ENCODE measurements at places on chromosomes 3 and 15.

DNA sequence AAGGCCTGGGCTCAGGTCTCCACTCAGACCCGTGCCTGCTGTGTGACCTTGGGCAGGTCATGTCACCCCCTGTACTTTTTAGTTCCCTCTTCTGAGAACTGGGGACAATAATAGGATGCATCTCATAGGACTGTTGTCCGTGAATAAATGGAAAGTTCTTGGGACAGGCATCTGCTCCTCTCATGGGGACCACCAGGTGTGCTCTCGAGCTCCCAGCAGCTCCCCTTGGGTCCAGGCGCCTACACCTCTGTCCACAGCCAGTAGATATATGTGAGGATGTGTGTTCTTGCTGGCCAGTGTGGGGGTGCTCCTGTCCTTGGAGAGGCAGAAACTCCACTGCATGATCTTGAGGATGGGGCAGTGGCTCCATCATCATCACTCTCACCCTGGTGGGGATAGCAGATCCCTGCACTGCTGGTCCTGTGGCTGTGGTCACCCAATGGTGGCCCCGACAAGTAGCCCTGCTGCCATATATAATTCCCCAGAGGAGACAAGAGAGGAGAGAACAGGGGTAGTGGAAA is 257.6 kb upstream of the TLE3 start:
- DNase-seq: no peak

GRCh38 chr15:56532721-56533460 is 68.0 kb upstream of the MNS1 start:
- peak; percentile 48 for DNase-seq

- DNase-seq: no peak
These were observed 68.2 kb downstream of the IQGAP1 start for GRCh38 chr15:90456236-90456635.

DNA sequence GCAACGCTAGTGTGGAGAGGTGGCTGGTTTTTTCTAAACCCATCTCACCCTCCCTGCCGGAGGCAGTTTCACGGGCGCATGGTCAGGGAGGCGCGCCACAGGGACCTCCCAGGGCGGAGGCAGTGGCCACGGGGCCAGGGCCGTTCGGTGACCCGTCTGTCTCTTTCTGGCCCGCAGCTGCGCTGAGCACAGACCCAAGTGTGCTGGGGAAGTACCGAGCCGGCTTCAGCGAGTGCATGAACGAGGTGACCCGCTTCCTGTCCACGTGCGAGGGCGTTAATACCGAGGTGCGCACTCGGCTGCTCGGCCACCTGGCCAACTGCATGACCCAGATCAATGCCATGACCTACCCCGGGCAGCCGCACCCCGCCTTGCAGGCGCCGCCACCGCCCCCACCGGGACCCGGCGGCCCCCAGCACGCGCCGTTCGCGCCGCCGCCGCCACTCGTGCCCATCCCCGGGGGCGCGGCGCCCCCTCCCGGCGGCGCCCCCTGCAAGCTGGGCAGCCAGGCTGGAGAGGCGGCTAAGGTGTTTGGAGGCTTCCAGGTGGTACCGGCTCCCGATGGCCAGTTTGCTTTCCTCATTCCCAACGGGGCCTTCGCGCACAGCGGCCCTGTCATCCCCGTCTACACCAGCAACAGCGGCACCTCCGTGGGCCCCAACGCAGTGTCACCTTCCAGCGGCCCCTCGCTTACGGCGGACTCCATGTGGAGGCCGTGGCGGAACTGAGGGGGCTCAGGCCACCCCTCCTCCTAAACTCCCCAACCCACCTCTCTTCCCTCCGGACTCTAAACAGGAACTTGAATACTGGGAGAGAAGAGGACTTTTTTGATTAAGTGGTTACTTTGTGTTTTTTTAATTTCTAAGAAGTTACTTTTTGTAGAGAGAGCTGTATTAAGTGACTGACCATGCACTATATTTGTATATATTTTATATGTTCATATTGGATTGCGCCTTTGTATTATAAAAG is 1.8 kb downstream of the HES1 start:
- peak; percentile 71 for DNase-seq

GRCh38 chr3:365268-365667 is 168.7 kb downstream of the CHL1 start:
- DNase-seq: no peak

DNA sequence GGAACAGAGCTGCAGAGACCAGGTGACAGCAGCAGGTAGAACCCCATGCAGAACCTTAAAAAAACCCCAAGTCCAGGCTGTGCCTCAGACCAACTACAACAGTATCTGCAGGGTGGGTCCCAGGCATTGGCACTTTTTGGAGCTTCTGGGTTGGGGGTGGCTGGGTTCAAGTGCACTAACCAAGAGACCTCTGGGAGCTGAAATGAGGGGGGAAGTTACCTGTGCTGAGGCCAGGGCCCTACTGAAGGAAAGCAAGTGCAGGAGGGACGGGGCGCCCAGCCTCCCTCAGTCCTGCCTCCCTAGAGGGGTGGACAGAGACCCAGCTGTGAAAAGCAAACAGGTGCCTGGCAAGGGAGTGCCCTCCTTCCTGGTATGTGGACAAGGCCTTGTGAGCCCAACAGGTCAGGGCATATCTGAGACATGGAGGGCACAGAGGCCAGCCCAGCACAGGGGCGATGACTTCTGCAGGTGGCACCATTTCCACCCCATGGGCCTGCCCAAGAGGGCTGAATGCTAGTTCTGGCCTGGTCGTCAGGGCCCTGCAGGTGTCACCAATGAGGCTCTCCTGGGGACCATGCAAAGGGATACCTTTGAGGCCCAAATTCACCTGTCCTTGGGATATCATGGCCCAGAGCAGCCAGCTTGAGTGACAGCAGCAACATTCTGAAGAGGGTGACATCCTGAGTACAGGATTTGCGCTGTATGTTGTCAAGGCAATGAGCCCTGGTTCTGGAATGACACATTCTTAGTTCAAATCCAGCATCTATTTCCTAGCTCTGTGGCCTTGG is 18.7 kb downstream of the CTSH start:
- no peak for DNase-seq

DNA sequence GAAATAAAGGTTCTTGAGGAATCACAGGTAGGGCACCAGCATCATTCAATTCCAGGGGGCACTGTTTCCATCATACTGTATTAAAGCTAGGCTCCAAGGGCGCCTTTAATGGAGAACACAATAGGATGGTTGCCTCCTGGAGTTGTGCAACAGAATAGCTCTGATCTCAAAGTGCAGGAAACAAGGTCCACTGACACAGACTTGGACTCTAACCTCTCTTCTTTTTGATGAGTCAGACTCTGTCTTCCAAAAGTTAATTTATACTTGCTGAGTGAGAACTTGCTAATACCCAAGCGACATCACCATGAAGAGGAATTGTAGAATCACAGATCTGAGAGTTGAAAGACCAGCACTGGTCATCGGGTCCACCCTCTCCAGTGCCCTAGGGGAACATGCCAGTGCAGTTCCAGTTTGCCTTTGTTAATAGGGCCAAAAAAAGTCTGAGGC is 94.4 kb upstream of the PHLDB2 start:
- no peak for DNase-seq

DNA sequence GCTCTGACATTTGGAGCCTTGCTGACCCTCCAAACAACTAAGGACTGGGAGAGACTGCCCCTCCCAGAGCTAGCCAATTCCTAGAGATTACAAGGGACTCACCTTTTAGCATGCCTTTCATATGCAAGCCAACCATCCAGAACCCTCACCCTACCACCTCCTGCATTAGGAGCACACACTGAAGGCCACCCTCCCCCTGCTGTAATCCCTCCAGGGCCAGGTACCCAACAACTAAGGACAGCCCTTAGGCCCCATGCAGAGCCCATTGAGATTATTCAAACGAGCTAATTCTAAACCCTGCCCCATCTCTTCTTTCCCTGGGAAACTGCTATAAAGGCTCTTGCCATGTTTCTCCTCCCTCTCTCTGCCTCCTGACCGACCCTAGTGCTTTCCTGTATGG is 352.6 kb downstream of the ERC2 start:
- DNase-seq: no peak

DNA sequence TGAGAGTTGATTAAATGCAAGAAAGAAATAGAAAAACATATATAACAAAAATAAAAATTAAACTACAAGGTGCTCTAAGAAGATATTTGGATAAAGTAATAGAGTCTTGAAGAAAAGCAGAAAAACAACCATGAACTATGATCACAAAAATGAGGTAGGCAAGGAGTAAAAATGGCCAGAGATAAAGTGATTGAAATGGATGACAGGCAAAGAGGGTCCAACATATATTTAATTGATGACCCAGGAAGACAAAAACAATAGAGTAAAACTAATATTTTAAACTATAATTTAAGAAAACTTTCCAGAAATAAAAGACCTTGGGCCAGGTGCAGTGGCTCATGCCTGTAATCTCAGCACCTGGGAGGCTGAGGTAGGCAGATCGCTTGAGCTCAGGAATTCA is 22.1 kb upstream of the WDR49 start:
- DNase-seq: no peak

- no peak for DNase-seq
These were observed 861.0 kb upstream of the NR2F2 start for GRCh38 chr15:95469496-95470000.

DNA sequence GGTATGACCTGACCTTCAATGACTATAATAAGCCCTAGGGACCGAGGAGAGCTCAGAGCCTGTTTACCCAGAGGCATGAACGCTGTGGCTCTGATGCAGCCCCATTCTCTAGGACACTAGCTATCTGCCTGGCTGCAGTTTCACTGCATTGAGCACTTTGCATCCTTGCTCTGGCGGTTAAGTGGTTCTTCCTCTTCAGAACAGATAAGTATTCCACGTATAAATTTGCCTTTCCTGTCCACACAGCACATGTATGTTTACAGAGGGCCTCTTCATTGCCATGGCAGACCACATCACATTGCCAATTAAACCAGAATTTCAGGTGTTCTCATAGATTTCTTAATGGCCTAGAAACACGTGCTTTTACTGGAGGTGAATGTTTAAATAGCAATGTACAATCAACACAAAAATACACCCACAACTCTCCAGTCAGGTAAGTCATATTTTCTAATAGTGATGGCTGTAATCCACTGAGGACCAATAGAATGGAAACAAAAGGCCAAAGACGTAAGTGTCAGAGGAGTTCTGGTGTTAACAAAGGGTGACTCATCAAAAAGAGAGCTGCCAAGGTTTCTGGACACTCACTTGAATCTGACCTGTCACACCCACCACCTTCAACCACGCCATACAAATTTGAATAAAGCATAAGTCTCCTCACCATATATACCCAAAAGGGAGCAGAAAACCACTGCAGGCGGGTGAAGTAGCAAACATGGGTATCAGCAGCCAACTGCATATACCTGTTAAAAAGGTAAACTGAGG is 553.4 kb downstream of the OCA2 start:
- no peak for DNase-seq

DNA sequence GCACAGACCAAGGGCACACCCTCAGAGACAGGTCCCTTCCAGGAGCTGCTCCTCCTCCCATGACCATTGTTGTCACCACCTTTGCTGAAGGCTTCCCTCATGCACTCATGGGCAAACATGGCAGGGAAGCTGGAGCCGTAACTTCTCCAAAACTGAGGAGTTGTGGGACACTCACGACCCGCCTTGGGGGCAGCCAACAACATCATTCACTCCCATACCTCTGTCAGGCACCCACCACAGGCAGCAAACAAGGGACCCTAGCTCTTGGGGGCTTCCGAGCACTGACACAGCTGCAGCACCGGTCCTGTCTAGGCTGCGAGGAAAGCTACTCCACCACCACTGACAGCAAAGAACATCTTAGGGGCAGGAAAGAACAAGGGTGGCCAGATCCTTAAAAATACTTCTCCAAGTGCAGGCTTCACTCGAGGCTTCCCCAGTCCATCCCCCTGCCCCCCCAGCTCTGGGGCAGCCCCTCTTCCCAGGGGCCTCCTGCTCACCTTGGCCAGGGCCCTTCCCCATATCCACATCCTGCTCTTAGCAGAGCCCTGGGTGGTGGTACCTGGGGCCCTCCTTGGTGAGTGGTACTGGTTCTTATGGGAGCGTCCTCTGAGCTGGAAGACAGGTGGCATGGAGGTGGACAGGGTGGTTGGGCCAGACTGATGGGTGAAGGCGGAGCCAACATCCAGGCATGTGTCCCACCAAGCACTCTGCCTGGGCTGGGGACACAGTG is 28.0 kb upstream of the DUSP7 start:
- no peak for DNase-seq

DNA sequence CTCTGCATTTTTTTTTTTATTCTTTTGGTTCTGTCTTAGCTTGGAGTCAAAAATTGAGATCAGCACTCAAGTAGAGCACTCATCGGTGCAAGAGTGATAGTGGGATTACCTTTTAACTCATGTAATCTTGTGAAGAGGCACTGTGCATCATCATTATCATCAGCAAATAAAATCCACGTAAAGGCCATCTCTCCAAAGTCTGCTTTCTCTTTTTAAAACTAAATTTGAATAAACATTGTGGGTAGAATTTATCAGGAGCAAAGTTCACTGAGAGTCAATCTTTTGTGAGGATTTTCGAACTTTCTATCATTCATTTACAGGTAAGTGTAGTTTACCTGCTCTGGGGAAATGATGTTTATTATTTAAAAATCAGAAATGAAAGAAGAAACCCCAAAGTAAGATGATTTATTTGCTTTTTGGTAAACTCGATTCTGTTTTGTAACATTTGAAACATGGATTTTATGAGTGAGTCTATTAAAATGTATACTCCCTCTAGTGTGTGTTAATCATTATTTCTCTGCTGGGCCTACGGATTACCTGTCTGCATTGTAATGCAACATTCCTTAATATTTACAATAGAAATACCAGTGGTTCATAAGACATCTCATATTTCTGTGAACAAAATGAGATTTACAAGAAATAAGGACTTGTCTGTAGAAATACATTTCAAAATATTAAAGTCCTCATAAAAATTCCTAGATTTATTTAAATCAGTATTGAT is 327.7 kb upstream of the NAALADL2 start:
- no peak for DNase-seq

GRCh38 chr3:72080095-72080494 is 295.1 kb upstream of the PROK2 start:
- no peak for DNase-seq

GRCh38 chr3:62827550-62827949 is 47.7 kb downstream of the CADPS start:
- DNase-seq: no peak

DNA sequence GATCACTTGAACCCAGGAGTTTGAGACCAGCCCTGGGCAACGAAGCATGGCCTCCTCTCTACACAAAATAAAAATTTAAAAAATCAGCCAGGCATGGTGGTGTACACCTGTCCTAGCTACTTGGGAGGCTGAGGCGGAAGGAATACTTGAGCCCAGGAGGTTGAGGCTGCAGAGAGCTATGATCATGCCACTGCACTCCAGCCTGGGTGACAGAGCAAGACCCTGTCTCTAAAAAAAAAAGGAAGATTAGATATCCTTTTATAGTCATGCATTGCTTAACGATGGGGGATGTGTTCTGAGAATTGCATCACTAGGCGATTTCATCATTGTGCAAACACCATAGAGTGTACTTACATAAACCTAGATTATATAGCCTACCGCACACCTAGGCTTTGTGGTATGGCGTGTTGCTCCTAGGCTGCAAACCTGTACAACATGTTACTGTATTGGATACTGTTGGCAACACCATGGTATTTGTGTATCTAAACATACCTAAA is 12.6 kb downstream of the ALAS1 start:
- peak; percentile 16 for DNase-seq

GRCh38 chr3:104429727-104430126 is 937.0 kb upstream of the ALCAM start:
- DNase-seq: no peak

- peak; percentile 82 for DNase-seq
These were observed 9.0 kb downstream of the UBXN7 start for GRCh38 chr3:196423044-196423781.

GRCh38 chr3:10721101-10721500 is 94.9 kb upstream of the SLC6A11 start:
- no peak for DNase-seq

- DNase-seq: no peak
These were observed 237.4 kb upstream of the UMPS start for GRCh38 chr3:124492824-124493223.

GRCh38 chr3:144351773-144352365 is 380.2 kb downstream of the DIPK2A start:
- DNase-seq: no peak

All from femur (tissue), 1 donor.